Non-pigmented ciliary epithelial cell (primary cell): ENCODE measurements at places on chromosomes 5 and 9.

- DNase-seq, result no peak
Observed at GRCh38 chr9:129276486-129277230, 98.6 kb upstream of the IER5L start.

DNA sequence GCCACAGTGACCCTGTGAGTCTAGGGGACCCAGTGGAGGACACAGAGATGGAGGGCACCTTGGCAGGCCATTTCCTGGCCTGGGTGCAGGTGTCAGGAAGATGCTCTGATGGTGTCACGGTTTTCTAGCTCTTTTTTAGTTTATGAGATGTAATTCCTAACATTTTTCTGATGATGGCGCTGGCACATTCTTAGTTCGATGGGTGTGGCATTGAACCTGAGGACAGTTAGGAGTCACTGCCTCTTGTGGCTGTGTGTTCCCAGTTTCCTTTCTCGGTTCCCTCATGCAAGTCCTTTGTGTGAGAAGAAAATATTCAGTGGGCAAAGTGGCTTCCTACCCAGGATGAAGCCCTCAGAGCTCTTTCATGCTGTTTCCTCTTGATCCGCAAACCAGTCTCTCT lies 129.4 kb upstream of the ICE1 start:
- no peak for DNase-seq

GRCh38 chr5:109852371-109853155 lies 162.8 kb downstream of the MAN2A1 start:
- DNase-seq, result no peak

DNA sequence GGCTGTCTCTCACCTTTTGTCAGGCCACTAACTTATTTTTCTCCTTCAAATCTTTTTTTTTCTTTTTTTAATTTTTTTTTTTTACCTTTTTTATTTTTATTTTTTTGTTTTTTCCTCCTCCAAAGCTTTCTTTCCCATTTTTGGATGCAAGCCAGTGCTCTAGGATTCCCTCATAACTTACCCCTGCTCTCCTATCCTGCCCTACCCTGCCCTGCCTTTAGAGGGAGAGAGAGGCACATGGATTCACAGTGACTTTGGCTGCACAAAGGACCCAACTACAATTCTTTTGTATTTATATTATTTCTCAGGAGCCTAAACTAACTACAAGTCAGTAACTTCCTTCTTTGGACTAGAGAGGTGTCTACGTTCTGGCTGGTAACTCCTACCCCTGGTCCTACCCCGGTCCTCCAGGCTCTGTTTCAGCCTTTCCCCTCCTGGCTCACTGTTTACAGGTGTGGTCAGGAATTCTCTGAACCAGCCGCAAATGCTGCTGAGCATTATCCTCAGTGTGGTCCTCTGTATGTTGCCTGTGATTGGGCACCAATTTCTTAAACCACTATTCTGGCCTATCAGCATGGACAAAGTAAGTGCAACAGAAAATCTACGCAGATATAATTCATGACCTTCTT lies 8.4 kb upstream of the RUSC2 start:
- peak; percentile 38 for DNase-seq

- DNase-seq, result no peak
Observed at GRCh38 chr9:18487611-18488010, 13.7 kb downstream of the ADAMTSL1 start.

GRCh38 chr5:149426931-149427330 lies 47.8 kb upstream of the IL17B start:
- no peak for DNase-seq

- DNase-seq, result no peak
Observed at GRCh38 chr5:6785161-6785860, 72.1 kb downstream of the TENT4A start.

DNA sequence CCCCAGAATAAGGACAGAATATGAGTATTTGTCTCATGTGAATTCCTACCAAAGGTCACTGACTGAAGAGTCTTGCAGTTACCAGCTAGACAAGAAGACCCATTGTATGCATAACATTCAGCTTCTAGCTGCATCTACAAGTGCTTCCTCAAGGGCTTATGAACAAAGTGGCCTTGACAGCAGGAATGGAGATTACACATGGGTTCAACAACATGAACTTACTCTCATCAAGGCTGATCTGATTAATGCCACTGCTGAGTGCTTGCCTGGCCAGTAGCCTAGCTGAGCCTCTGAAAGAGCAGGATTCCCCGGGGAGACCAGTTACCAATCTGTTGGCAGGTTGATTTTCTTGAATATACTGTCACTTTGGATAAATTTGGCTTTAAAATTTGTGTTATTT lies 76.7 kb upstream of the CHD1 start:
- DNase-seq, result no peak

DNA sequence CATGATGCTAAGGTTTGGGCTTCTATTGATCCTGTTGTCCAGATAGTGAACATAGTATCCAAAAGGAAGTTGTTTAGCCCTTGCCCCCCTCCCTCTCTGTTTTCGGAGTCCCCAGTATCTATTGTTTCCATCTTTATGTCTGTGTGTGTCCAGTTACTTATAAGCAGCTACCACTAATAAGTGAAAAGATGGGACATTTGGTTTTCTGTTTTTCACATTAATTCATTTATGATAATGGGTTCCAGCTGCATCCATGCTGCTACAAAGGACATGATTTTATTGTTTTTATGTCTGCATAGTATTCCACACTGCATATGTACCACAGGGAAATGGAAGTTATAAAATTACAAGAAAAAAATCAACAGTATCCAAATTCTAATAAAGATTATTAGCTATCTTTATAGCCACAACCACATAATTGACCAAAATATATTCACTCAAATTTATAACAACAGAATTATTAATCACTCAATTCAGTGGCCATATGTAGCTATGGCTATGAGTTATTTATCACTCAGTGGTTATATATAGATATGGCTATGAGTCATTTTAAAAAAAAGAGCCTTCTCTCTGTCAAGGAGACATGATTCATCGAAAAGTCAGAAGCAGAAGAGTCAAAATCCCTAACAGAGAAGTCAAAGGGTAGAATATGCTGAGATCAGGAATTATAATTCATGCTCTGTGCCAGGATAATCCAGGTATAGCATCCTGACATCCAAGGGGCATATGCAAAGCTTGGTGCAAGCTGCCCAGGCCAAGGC lies 367.5 kb downstream of the DEPDC1B start:
- DNase-seq, result peak; percentile 30

GRCh38 chr5:94310833-94311232 lies 307.6 kb downstream of the KIAA0825 start:
- no peak for DNase-seq

DNA sequence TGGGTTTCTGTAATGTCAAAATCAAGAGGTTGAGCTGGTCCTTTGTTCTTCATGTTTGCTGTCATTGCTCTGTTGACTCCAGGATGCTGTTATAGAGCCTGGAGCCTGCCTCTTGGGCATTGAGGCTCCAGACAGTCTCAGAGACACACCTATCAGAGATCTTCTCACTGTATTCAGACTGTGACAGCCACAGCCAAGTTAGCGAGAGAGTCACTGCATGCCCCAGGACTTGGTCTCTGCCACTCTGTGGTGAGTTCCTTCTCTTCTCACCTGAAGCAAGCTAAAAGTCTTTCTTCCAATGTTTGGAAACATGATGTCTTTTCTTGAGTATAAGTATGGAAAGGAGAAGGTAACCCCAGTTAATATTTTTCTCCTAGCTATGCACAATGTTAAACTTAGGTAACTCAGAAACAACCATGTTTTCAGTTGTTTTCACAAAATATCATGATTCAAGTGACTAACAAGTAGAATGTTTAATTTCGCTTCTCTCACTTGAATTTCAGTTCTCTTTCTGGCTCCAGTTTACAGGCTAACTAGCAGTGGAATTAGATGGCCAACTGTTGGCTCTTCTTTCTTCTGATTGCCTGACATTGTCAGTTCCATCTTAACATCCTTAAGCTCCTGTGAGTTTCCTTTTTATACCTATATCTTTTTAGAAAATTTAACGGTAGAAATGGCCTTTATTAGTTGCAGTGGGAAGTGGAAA lies 20.6 kb upstream of the ZFYVE16 start:
- DNase-seq, result no peak
